ENCODE measurements at places on chromosomes 2 and 18.

DNA sequence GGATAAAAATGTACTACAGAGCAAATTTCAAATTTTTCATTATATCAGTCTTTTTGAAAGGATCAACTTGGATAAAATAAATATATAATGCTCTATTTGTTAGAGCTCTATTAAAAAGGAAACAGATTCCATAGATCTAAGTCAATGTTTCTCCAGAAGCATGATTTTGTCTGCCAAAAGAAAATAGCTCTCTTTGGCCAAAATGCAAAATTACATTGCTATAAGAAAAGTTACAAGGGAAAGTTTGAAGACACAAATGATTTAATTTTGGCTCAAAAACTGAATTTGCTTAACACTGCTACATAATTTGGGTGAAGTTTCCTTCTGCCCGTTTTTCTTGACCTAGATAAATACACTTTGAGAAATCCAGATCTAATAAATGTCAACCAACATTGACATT is 15.7 kb downstream of the C2orf69 start:
- DNase-seq: no peak

DNA sequence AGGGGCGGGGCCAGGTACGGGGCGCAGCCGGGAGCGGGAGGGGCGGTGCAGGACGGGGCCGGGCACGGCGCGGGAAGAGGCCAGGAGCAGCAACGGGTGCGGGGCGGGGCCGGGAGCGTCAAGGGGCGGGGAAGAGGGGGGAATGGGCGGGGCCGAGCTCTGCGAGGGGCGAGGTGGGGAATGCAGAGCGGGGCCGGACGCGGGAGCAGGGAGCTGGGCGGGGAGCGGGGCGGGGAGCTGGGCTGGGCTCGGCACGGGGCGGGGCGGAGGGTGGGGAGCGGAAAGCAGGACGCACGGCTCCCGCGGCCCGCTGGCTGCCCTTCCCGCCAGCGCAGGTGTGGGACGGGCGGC is at the start of gene IMPA2:
TSS of gene IMPA2 (plus strand) at position 316 of the 351 bp plus-strand sequence. CDS start 163 bp downstream, outside the sequence.
- no peak for DNase-seq

DNA sequence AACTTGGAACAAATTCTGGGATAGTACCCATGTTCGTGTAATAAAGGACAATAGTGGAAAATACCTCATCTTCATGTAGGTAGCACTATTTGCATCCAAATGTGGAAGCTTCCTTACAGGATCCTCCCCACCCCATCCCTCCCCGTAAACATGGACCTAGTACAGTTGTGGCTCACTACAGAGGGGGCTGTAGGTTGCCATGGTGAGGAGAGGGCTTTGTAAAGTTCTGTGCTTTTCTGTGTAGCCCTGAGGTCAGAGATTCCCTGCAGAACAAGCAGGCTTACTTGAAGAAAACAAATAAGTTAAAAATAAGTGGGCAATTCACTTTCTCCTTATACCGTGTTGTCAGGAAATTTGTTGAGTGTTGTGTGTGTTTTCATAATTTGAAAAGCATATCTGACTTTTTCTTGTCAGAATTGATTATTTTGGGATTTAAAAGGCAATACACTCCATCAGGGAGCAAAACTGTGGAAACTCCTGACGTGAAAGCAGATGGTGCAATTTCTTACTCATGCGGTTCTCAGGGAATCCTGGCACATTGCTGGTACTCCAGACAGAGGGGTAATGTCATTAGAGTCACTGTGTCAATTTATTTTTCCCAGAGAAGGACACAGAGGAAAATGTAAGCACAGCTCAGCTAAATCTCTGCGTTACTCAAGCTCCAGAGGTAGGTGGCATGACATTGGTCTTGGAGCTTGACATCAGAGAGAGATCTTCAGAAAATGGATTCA is 174.2 kb upstream of the LHCGR start:
- no peak for DNase-seq

- DNase-seq: no peak
These were observed 14.5 kb upstream of the SIX3 start for GRCh38 chr2:44926957-44927356.

DNA sequence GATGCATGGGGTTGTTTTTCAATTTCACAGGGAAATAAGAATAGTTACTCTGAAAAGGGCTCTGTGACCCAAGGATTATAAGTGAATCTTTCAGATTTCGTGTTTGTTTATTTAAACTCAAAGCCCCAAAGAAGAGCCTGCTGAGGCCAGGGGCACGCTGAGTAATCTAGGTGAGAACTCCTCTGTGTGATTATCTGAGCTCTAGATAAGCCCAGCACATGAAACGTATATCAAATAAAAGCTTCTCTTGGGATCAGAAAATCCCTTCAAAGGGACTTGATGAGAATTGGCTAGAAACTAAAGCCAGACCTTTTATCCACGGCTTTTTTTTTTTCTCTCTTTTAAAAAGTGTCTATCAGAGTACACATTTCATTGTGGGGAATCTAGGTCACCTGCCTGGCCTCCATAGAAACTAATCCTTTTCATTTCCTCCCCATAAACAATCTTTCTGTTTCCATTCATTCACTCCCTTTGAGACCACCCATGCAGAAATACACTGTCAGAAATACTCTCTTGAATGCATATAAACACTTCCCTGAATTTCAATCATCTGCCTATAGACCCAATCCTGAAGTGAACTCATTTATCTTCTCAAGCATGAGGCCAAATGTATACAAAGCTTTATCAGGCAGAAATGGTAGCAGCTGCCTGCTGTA is 137.4 kb downstream of the RIT2 start:
- no peak for DNase-seq

DNA sequence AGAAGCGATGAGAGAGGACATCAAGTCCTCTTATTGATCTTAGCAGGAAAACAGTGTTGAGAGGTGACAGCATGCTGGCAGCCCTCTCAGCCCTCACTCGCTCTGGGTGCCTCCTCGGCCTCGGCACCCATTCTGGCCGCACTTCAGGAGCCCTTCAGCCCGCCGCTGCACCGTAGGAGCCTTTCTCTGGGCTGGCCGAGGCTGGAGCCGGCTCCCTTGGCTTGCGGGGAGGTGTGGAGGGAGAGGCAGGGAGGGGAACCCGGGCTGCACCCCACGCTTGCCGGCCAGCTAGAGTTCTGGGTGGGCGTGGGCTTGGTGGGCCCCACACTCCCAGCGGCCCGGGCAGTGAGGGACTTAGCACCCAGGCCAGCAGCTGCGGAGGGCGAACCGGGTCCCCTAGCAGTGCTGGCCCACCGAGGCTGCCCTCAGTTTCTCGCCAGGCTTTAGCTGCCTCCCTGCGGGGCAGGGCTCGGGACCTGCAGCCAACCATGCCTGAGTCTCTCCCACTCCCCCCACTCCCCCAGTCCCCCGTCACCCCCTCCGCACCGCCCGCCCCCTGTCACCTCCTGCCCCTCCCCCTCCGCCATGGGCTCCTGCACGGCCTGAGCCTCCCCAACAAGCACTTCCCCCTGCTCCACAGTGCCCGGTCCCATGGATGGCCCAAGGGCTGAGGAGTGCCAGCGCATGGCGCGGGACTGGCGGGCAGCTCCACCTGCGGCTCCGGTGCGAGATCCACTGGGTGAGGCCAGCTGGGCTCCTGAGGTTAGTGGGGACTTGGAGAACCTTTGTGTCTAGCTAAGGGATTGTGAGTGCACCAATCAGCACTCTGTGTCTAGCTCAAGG is 8.4 kb downstream of the FAP start:
- no peak for DNase-seq

GRCh38 chr2:239173301-239173700 is 227.5 kb downstream of the HDAC4 start:
- no peak for DNase-seq

DNA sequence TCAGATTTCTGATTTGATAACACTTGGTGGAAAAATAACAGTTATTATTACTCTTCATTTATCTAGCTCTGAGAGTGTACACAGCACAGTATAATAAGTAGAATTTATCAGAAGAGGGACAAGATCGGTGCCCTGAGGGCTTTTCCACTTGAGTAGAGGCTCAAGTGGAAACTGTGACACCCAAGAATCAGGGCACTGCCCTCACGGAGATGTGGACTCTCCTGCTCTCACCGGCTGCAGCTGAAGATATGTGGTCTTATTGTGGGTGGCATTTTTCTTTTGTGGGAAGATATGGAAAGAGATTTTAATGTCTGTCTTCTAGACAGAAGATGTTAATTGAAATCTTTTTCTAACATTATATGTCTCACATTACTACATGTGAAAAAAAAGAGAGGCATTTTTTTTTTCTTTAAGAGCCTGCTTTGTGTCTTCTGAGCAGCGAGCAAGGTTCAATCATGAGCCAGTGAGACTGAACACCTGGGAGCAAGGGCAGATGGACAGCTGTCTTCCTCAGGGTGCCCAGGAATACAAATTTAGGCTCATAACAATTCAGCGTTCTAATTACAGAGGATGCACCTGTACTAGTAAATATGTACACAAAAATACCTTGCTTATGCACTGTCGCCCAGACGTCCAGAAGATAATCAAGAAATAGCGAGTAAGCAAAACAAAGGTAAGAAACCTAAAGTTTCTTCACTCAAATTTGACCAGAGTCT is 1098.2 kb upstream of the FANCL start:
- no peak for DNase-seq

DNA sequence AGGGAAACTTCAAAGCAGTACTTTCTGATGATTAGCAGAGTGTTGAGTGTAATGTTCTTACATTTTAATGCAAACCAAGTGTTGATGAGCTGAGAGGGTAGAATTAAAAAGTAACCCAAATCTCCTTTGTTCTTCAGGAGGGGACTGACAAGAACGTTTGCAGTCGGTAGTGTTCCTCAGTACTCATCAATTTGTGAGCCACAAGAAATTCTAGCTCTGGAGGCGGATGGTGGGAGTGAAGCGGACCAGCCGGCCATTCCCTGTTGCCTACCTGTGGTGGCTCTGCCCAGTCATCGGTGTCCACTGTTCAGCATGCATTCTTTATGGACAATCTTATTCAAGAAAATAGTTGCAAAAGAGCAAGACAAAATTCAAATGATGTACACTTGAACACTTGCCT is 438.6 kb upstream of the POU3F3 start:
- DNase-seq: no peak

DNA sequence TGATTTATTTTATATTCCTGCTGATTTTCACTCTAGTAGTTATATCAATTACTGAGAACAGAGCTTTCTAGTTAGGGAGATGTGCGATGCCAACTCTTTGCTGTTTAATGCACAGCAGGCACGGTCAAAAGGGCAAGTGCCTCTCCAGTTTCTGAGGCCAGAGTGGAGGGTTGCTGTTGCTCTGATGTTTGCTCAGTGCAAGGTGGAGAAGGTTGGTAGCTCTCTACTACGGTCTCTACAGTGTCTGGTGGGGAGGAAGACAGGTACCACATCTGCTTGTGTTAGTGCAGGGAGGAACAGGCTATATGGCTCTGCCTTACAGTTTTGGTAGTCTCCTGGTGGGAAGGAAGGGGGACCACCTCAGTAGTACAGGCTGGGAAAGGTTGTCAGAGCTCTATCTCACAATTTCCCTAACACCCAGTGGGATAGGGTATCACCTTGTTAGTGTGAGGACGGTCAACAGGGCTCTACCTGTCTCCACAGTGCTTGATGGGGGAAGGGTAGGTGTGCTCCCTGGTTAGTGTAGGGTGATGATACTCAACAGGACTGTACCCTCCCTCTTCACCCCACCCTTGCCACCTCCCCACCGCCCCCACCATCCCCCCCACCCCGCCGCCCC is 85.9 kb downstream of the FANCL start:
- no peak for DNase-seq

DNA sequence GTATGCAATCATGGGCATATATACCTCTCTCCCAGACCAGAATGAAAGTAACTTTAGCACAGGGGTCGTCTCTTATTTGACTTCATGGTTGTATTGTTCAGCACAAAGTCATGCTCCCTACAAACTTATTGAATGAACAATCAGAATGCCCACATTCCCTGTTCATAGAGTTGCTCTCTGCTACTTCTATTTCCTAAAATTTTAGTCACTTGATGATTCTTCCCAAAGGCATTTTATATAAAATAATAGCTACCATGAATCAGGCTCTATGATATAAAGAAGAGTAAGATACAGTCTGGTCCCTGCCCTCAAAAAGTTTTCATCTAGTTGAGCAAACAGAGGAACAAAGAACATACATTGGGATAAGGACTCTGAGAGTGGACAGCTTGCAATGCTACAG is 162.2 kb downstream of the SLC39A10 start:
- DNase-seq: no peak

- no peak for DNase-seq
These were observed 169.3 kb downstream of the HDAC4 start for GRCh38 chr2:239231231-239232194.

DNA sequence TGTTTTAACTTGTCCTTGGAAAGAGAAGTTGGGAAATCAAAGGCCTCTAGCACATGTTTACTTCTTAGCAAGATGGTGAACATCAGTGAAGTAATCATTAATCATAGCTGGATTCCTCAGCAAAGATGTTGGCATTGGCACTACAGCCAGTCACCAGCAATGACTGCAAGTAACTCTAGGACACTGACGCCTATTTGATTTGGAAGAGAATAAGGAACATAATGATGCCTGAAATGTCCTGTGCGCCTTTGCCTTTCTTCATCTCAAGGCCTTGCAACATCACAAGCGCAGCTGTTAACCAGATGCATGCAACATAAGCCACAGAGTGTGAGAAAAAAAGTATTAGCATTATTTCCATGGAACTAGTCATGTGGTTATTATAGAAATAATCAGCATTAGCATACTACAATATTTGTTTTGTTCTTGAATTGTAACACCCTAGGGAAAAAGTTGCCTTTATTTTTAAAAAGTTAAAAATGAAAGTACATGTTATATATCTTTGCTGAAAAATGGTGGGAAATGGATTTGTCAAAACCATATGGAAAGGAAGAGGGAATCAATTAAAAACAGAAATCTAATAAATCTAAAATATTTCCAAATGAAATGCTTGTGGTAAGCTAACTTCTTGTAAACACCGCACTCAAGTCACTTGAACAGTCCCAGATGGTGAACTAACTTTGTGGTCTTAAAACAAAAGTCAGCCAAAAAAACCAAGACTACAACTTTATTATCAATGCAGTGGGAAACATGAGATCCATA is 55.6 kb downstream of the THADA start:
- DNase-seq: peak; percentile 6

DNA sequence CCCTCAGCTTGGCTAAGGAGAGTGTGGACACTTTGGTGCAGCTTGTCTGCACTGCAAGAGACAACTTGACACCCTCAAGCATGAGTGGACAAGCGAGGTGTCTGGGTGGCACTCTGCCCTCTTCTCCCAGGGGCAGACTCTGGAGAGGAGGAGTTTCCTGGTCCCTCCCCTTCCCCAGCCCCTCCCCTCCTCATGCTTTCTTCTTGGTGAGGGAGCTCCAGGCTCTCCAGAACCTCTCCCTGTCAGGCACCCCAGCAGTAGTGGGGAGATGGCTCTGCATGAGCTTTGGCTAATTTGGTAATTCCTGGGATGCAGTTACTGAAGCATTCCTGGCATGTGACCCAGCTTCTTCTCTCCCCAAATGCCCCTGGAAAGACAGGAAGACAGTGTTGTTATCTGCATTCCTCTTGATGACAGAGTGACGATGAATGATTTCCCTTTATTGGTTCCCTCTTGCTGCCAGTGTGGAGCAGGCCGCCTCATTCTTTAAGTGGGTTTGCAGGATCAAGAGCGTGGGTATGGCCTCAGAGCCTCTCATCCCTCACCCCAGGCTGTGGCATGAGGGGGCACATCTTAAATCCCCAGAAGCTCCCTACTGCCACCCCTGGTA is 89.2 kb downstream of the STPG4 start:
- DNase-seq: peak; percentile 95

Measured in NCI-H226 (cell line).